ENCODE measurements at places on chromosomes 5 and 9.

DNA sequence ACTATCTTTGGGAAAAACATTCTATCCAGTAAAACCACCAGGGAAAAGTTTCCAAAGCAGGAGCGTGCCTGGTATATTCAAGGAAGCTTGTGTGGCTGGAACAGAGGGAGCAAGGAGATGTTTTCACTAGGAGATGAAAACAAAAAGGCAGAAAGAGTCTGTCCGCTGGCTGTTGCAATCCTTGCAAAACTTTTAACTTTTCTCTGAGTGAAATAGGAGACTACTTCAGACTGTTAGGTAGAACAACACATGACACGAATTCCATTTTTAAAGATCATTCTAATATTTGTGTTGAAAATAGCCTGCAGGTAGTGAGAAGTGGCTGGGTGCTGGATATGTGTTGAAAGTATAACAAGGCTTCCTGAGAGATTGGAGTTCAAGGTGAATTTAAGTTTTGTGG lies 69.5 kb downstream of the PRR16 start:
- DNase-seq: no peak

DNA sequence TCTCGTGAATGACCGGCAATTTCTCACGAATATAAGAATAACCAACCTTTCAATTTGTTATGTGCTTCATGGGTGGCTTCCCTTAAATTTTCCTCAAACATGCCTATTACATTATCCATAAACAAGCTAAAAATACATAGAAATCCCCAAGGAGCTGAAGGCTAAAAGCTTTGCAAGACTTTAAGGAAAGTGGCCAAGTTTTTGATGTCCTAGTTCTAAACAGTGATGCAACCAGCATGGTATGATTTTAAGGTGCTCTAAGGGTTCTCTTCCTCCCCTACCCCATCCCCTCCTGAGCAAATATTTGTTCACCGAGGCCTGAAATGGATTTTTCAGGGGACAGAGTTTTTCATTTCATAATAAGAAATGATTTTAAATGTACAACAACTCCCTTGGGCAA lies 79.8 kb downstream of the RGS7BP start:
- no peak for DNase-seq

GRCh38 chr9:82781921-82782392 lies 281.0 kb downstream of the RASEF start:
- DNase-seq: no peak

DNA sequence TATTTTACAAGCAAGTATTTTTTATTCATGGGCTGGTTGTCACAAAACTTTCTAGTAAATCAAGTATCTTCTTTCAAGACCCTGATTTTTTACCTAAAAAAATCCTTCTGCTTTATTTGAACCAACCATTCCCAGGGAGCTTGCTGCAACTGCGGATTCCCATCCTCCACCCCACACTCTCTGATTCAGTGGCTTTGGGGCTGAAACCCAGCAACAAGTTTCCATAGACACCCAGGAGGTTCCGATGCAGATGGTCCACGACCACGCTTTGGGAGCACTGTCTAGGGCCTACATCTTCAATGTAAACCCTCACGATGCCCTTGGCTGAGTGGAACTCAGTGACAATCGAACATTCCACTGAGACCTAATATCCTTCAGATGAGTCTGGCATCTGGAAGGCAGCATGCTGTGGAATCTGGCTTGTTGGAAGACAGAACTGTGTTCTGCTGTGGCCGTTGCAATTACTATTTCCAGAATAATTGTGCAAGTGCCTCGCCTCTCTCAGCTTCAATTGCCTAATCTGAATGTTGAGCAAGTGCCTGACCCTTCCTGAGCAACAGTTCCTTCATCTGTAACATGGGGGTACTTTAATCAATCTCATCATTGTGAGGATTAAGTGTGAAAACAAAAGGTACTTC lies 105.1 kb downstream of the INSYN2B start:
- DNase-seq: peak; percentile 83

- no peak for DNase-seq
Measured at GRCh38 chr9:124291801-124292396, 34.1 kb downstream of the NEK6 start.

- DNase-seq: no peak
Measured at GRCh38 chr5:93782978-93783377, 41.6 kb upstream of the POU5F2 start.

DNA sequence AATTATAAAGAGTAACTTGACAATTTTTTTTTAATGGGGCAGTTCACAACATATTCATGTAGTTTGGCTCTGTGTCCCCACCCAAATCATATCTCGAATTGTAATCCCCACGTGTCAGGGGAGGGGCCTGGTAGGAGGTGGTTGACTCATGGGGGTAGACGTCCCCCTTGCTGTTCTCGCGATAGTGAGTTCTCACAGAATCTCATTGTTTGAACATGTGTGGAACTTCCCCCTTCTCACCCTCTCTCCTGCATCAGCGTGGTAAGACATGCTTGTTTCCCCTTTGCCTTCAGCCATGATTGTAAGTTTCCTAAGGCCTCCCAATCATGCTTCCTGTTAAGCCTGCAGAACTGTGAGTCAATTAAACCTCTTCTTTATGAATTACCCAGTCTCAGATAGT lies 40.7 kb downstream of the FBXW11 start:
- DNase-seq: peak; percentile 16

DNA sequence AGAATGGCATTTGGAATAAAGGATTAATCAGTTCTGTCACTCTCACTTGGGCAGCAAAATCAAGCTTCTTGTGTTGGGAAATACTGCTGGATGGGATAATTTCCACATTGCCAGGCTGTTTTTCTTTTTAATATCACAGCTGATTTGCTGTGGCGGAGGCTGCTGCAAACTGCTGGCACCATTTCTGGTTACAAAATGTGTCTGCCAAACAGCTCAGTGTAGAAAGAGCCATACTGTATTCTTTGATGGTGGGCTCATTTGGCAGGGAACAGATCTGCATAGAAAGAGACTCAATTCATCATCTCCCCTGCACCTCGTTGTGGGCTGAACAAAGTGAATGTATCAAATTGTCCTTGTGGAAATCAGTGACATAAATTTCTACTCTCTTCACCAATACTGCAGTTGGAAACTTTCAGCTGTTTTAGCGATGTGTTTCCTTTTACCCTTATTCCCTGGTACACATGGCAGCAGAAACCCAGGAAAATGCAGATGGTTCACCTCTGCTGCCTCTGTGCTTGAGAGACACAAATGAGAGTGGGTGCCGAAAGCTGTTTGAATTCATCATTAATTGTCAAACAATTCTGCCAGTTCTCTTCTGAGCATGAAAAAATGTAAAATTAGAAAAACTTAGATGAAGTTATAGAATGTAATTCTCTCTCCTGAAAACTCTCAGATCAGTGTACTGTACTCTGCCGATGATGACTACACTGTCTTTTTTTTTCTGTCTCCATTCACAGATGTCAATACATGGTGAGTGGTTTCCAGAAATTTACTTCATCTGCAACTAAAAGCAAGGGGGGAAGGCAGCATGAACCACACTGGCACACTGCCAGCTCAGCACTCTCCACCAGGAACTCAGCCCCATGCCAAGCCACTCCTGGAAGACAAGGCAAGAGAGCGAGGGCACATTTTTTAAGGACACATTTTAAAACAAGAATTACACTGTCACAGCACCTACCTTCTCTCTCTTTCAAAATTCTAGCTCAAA lies 75.0 kb downstream of the HMHB1 start:
- DNase-seq: no peak

- DNase-seq: no peak
Measured at GRCh38 chr5:121497176-121497575, 354.5 kb upstream of the FTMT start.

- peak; percentile 49 for DNase-seq
Measured at GRCh38 chr9:33415501-33416038, 13.2 kb upstream of the AQP7 start.

All from AML-193 (cell line).